ENCODE measurements at places on chromosomes 5 and 9.

GRCh38 chr5:80076131-80077050 is 41.2 kb downstream of the THBS4 start:
- no peak for DNase-seq

- no peak for DNase-seq
Observed at GRCh38 chr9:35685506-35685905, 4.2 kb downstream of the TPM2 start.

DNA sequence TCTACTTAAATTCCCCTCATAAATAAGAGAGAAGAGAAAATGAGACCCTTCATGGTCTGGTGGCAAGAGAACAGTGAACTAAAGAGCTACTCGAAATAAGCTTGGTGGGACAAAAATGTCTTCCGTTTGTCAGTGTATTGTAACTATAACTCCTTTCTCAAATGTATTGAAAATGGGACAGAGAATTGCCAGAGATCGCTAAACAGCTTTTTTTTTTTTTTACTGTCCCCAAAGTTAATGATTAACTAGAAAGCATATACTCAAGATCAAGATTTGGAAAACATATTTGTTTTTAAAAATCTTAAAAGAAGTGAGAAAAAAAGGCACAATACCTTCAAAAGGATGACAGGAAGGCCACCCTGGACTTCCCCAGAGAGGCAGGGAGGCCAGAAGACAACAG is 206.4 kb upstream of the CTNND2 start:
- DNase-seq = no peak

DNA sequence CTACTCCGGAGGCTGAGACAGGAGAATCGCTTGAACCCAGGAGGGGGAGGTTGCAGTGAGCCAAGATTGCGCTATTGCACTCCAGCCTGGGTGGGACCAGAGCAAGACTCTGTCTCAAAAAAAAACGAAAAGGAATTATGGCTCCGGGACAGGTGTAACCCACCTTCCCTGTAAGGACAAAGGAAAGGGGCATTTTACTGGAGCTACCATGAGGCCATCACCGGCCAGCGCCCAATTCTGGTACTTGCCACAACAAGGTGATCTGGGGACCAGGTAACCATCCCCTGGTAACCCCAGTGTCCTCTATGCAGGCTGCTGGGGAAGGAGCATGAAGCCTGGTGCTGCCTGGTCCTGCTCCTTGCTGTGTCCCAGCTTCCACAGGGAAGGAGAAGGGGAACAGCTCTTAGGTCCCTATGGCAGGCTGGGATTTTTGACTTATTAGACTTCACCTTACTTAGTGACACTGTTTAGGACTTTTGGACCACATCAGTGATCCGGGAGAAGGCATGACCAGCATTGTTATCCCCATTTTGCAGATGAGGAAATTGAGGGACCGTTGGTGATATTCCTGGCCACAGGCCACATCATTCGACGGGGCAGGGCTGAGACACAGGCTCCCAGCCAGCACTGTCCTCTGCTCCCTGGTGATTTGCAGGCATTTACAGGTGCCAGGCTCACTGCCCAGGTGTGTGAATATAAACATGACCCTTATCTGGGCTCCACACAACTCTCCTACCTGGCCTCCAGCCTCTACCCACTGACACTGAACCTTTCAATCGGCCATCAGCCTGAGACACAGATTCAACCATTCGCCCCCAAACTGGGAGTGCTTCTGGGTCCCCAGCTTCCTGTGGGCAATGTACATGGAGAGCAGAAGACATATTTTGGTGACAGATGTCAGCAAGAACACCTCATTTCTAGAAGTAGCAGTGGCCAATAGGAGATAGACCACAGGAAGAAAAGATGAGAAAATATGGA is 26.5 kb upstream of the ABO start:
- DNase-seq = no peak

DNA sequence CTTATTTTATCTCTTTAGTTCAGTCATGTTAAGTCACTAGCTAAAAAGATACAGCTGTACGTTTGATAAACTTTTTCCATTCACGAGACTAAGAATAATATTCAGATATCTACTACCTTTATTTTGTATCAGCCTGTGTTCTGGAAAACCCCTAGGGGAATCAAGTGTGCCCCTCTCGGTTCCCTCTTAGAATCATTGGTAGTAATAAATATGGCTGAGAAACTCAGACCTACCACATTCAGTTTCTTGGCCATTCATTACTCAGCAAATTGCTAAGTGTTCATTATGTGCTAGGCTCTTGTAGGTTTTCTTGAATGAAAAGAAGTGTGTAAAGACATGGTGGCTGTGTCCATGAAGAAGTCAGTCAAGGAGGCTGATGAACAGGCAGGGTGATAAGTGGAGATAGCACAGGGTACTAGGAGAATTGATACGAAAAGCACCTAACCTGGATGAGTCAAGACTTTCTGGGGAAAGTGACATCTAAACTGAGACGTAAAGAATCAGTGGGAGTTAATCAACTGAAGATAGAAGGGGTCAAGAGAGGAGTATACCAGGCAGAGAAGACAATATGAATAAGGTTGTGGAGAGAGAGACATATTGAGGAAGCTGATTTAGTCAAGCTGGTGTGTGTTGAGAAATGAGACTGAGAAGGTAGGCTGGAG is 86.2 kb downstream of the CSNK1G3 start:
- no peak for DNase-seq

Measured in ascending aorta (tissue), 2 donors.